NCI-H1092 (cell line): ENCODE measurements at places on chromosomes 7 and 10.

DNA sequence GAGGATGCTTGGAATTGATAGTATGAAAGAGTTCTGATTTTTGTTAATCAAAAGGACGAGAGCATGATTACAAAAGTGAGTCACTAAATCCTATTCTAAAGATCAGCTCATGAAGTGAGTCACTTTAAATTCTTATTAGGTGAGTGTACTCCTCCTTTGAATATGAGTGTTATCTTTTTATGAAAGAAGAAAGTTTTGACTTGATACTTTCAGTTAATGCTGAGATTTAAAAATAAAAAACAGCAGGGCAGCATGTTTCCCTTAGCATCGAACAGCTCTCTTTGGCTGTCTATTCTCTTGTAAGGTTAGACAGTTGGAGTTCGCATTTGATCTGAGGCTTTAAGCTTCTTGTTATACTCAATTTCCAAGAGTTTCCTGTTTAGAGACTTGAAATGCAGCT is 222.0 kb downstream of the TWIST1 start:
- no peak for DNase-seq

GRCh38 chr10:59709395-59710125 is at the start of gene SLC16A9:
Gene SLC16A9 (minus strand): TSS chr10:59709850. CDS start chr10:59684291, 25,559 bp downstream.
- peak; percentile 46 for DNase-seq

GRCh38 chr10:12707461-12708185 is 293.9 kb downstream of the CCDC3 start:
- DNase-seq: no peak

DNA sequence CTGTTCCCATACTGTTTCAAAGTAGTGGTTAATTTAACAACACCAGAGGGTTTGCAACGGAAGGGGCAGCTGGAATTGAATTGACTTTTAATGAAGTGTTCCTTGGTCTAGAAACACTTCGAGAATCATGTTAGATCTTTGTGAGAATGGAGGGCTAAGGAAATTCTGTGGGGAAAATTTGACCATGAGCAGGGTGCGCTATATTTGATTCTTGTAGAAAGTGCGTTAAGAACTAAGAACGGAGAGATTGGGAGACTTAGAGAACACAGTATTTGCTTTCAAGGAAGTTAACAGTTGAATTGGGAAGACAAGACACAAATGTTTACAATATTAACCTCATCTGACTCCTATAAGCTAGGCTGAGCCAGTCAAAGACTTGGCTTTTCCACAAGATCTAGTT is 1.2 kb downstream of the ZNF212 start:
- no peak for DNase-seq
